ENCODE measurements at places on chromosomes 4 and X.

GRCh38 chrX:53682885-53683555 lies 3.5 kb downstream of the HUWE1 start:
- DNase-seq: peak; percentile 73

DNA sequence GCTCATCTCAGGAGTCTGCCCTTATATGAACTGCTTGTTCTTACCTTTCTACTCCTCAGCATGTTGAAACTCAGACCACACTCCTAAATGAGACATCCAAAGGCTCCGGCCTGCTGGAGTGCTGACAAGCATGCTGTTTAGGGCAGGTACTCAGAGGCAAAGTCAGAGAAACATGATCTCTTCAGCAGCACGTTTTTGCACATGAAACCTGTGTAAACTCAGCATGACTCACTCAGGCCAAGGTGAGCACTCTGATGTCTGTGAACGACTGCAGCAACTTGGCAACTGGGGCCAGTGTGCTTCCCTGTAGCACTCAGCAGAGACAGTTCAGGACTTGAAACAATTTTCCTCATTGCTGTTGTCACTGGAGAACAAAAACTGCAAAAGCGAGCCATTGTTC lies 109.6 kb downstream of the PACRGL start:
- DNase-seq: no peak

DNA sequence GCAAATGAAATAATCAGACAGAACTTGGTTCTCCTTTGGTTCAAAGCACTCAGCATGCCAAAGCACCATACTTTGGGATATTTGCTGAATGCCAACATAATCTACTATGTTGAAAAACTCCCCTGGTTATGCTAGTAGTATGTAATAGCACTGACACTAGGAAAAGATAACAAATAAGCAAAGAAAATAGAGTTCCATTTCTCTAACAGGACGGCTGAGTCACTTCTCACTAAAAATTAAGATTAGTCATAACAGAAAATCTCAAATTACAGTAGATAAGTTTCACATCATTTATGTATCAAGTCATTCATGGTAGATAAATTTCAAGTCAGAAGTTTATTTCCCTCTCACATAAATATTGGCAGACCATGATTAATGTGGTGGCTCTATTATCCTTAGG lies 17.9 kb downstream of the PDHA2 start:
- no peak for DNase-seq

GRCh38 chr4:601612-602558 lies 23.5 kb upstream of the PDE6B start:
- DNase-seq: no peak

- DNase-seq: no peak
Measured at GRCh38 chrX:115892787-115893671, 277.5 kb upstream of the AGTR2 start.
